ENCODE measurements at places on chromosomes 13 and 19.

DNA sequence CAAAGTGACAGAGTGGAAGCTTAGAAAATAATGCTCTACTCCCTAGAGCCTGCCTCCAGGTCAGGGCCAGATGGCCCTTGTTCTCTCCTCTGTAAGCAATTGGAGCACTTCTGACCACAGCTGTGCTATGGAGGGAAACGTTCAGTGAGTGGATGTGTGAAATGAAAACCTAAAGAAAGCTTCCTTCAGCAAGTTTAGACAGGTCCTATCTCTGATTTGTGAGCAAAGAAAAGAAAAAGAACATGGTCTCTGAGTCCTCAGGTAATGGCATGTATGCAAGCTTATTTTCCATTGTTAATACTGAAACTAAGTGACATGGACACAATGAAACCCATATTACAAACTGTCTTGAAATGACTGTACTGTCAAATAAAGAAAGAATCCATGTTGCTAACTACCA, 1486.8 kb downstream of the EFNB2 start:
- no peak for DNase-seq

GRCh38 chr19:48689449-48689848, 6.3 kb upstream of the FUT2 start:
- no peak for DNase-seq

GRCh38 chr13:114155320-114155719, 22.9 kb upstream of the RASA3 start:
- no peak for DNase-seq

GRCh38 chr13:38228322-38228721, 121.3 kb upstream of the UFM1 start:
- DNase-seq: no peak

- DNase-seq: no peak
Measured at GRCh38 chr19:718991-719512, 10.3 kb downstream of the PALM start.
